NCI-H524 treated with DMSO at 0.1 percent for 48 hours (cell line): ENCODE measurements at places on chromosomes 5 and 9.

DNA sequence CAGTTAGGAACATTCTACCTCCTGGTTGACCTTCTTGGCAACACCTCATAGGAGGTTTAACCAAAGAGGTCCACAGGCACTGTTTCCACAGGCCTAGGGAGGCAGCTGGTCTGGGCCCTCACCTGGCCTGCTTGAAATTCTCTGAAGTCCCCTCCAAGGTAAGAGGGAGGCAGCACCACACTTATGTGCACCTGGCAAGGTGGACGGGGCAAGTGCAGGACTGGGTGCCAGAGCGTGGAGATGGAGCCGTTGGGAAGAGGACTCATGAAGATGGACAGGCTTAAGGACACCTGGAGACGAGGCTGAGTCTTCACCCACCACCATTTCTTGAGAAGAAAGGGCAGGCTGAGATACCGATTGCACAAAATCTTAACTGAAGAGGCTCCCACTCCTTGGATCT is 6.6 kb upstream of the BARHL1 start:
- no peak for DNase-seq

DNA sequence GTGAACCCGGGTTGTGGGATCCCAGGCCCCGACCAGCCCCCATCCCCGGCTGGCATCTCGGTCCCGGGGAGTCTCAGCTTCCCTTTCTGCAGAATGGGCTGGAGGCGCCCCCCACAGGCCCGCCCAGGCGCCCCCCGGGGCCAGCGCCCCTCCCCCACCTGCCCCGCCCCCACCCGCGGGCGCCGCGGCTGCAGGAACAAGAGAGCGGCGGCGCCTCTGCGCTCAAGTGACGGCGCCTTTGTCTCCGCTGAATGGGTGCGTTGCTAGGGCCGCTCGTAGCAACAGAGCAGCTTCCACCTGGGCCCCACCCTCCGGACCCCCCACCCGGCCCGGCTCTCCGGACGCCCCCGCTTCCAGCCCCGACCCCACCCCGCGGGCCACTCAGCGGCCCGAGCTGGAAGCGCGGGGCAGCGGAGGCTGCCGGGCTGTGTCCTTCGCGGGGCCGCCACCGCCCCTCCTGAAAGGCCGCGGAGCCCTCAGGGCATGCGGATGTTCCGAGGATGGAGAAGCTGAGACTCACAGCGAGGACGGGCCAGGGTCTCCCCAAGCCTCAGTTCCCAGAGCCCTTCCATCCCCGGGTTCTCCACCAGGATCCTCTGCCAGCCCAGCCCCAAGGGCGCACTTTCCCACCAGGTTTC is 27.5 kb downstream of the ADGRD2 start:
- DNase-seq = no peak

DNA sequence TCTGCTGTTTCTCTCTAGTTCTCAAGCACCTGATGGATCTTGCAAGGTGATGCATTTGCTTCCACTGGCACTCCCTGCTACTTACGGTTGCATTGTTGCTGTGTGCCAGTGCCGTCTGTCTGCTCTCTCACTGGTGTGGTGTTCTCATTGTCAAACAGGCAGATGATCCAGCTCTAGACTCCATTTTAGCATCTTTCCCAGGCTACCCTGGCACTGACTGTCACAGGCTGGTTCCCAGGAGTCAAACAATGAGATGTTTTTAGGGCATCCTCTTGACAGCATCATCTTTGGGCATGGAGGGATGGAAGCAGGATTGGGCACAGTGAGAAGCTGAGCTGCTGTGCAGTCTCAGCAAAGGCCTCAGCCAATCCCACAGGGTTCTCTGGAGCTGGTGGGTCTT is 12.9 kb downstream of the MTRR start:
- DNase-seq = no peak

GRCh38 chr5:33685873-33686755 is 205.7 kb downstream of the ADAMTS12 start:
- DNase-seq = no peak

- no peak for DNase-seq
Observed at GRCh38 chr5:94885931-94886330, 267.5 kb downstream of the SLF1 start.
